ENCODE measurements at places on chromosomes 3 and 15.

DNA sequence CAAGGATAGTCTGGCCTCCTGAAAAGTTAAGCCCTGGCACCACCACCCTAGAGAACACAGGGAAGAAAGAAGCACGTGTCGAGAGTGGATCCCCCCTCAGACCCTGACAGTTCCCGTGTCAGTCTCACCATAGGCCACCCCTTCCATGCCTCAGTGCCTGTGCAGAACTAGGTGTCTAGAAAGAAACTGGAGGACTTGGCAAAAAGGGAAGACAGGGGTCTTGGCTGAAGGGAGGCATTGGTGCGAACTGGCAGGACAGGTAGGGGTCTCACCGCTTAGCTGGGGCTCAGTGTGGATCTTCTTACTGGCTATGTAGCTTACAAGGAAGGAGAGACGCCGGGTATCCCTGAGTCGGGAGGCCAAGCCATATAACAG is 518 bp downstream of the QARS1 start:
- DNase-seq = no peak

GRCh38 chr15:101368861-101369642 is 74.0 kb upstream of the SNRPA1 start:
- no peak for DNase-seq

DNA sequence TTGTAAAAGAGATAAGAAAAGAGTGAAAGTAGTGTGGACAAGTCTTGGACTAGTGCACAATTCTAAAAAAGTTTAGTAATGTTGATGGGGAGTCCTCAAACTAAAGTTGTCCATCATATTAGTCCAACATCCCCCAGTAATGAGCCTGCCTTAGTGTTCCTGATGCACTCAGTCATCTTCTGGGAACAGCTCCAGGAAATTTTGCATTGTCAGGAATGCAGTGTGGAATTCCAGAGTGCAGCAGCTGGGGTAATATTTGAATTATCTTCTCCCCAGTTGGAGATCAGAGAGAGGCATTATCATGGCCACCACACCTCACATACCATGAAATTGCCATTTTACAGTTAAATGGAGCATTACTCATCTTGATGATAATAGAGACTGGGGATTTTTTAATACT is 528.8 kb upstream of the NAALADL2 start:
- DNase-seq = no peak

GRCh38 chr15:90286678-90287077 is 21.2 kb downstream of the NGRN start:
- DNase-seq = no peak

GRCh38 chr3:78015856-78016255 is 976.0 kb downstream of the ROBO2 start:
- no peak for DNase-seq

GRCh38 chr3:127475975-127476705 is 114.4 kb downstream of the TPRA1 start:
- no peak for DNase-seq

GRCh38 chr15:85133709-85134108 is 152.1 kb downstream of the PDE8A start:
- DNase-seq = no peak

GRCh38 chr15:90982135-90982534 is 12.2 kb downstream of the PRC1 start:
- DNase-seq = no peak

DNA sequence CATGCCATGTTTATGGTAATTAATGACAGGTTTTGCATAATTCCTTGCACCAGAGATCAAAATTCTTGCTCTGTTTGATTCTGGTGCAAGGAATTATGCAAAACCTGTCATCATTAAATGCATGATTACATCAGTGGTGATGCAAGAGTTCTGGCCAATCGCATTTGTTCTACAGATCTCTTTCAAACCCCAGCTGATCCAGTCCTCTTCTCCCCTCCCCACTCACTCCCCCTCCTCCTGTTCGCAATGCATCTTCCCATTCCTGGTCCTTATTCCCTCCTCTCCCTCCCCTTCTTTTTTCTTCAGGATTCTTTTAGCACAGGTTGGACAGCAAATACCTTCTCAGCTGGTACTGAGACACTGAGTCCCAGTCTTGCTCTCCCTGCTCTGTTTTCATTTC is 82.1 kb downstream of the GABRB3 start:
- DNase-seq = no peak

- DNase-seq = peak; percentile 45
Observed at GRCh38 chr15:76139368-76140073, 79.7 kb downstream of the TMEM266 start.

DNA sequence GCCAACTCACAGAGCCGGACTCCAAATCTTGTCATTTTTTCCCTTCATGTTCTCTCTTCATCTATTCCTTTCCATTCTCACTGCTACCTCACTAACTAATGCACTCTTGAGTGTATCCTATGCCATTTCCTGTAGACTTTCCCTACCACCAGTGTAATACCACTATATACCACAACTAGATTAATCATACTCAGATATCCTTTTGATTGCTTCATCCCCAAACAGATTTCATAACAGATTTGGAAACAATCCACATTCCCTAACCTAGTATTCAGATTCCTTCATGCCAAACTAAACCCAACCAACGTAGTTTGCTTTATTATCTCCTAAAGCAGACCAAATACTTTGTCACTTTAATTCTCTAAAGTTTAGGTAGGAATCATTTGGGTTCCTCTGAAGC is 2.6 kb upstream of the PLOD2 start:
- DNase-seq = no peak

Data from stimulated activated CD8-positive, alpha-beta memory T cell treated with anti-CD3 and anti-CD28 coated beads, Interleukin-2, amount 100 ng/mL, for 1 hour (primary cell).